ENCODE measurements at places on chromosomes 3 and 15. TPM values are rescaled to one million over a fixed set of nuclear protein-coding genes. Genes with fewer than 3 reads are reported as not detected.

GRCh38 chr3:168051070-168051469 is 44.7 kb downstream of the GOLIM4 start:
- H3K4me3 ChIP-seq, result no peak overlapping the region
- no peak for DNase-seq
- H3K27ac ChIP-seq, result no peak overlapping the region
- no peaks in the 10 kb centered on the region for H3K27me3 ChIP-seq
- H3K36me3 ChIP-seq, result no peaks in the 10 kb centered on the region

DNA sequence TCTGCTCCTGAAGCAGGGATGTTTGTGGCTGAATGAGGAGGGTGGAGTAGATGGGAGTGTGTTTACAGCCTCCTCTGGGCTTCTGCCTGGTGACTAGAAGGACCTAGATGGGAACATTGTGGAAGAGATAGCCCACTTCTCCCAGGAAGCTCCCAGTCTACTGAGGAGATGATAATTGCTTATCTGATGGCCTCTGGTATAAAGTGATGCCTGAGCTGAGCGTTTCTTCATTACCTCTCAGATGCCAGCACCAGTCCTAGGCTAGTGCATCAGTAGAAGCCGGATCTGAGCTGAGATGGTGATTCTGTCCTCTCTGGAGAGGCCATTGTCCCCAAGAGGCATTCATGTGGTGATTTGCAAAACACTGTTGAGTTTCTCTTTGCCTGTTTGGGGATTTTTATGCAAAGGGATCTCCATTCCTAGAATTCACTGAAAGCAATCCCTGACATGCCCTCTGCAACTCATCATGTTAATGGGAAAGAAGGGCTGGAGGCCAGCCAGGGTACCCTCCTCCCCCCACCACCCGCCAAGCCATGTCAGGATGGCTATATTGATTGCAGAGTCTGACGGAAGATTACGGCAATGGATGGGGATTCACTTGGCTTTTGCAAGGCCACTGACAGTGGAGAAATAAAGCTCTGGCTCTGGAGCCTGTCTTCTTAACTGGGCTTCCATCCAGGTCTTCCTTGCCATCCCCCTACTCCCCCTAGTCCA is 166.4 kb upstream of the ROPN1 start:
- H3K27ac ChIP-seq, result no peak overlapping the region
- no peaks in the 10 kb centered on the region for H3K27me3 ChIP-seq
- no peaks in the 10 kb centered on the region for H3K36me3 ChIP-seq
- DNase-seq, result no peak

GRCh38 chr3:150384296-150385212 is 23.5 kb upstream of the TSC22D2 start:
- DNase-seq, result no peak
- no peaks in the 10 kb centered on the region for H3K27me3 ChIP-seq
- no peaks in the 10 kb centered on the region for H3K36me3 ChIP-seq
- no peak overlapping the region for H3K4me3 ChIP-seq
- no peak overlapping the region for H3K27ac ChIP-seq

- no peak overlapping the region for H3K4me3 ChIP-seq
- H3K36me3 ChIP-seq, result peaks cover 16% of the 10 kb centered on the region
- H3K4me1 ChIP-seq, result peaks cover 26% of the 10 kb centered on the region
- H3K27ac ChIP-seq, result no peak overlapping the region
- DNase-seq, result no peak
- H3K27me3 ChIP-seq, result peaks cover 21% of the 10 kb centered on the region
These were observed 4.8 kb upstream of the CCDC174 start for GRCh38 chr3:14646589-14647413.

- peak; percentile 29 for DNase-seq
- H3K27me3 ChIP-seq, result no peaks in the 10 kb centered on the region
- H3K4me1 ChIP-seq, result peaks cover 12% of the 10 kb centered on the region
- peak overlapping the region; percentile 13 for H3K27ac ChIP-seq
These were observed 215.8 kb downstream of the KCNH8 start for GRCh38 chr3:19364148-19364547.

GRCh38 chr15:68576235-68576892 is 2.4 kb upstream of the CORO2B start:
- H3K4me1 ChIP-seq, result peaks cover 14% of the 10 kb centered on the region
- peaks cover 15% of the 10 kb centered on the region for H3K36me3 ChIP-seq
- H3K27ac ChIP-seq, result peak overlapping the region; percentile 28
- H3K4me3 ChIP-seq, result no peak overlapping the region
- DNase-seq, result no peak

DNA sequence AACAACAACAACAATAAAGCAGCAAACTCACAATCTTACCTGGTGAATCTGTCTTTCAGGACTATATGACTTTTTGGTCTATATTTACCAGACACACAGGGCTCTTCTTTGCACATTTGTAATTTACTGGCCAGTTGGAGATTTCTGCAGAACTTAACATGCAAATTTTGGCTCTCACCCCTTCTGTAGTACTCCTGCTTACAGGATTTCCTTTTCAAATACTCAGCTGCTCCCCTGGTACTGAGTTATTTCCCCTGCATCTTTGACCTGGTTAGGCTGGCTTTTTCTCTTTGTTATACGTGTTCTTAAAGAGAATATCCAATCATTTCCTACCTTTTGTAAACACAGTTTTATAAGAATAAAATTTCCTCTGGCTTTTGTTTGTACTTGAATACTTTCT is 228.0 kb downstream of the MBNL1 start:
- no peaks in the 10 kb centered on the region for H3K36me3 ChIP-seq
- no peak overlapping the region for H3K4me3 ChIP-seq
- no peak for DNase-seq
- H3K27ac ChIP-seq, result no peak overlapping the region
- no peaks in the 10 kb centered on the region for H3K4me1 ChIP-seq

- H3K36me3 ChIP-seq, result no peaks in the 10 kb centered on the region
- H3K4me1 ChIP-seq, result no peaks in the 10 kb centered on the region
- H3K4me3 ChIP-seq, result no peak overlapping the region
- no peaks in the 10 kb centered on the region for H3K27me3 ChIP-seq
These were observed 206.8 kb upstream of the STRIT1 start for GRCh38 chr3:155500194-155500818.

GRCh38 chr3:178623666-178624255 is 87.5 kb downstream of the KCNMB2 start:
- H3K4me1 ChIP-seq, result no peaks in the 10 kb centered on the region
- no peak overlapping the region for H3K4me3 ChIP-seq
- H3K36me3 ChIP-seq, result no peaks in the 10 kb centered on the region
- H3K27ac ChIP-seq, result no peak overlapping the region

- no peak for DNase-seq
- H3K36me3 ChIP-seq, result peaks cover 5% of the 10 kb centered on the region
- peaks cover 18% of the 10 kb centered on the region for H3K4me1 ChIP-seq
- no peak overlapping the region for H3K4me3 ChIP-seq
- no peak overlapping the region for H3K27ac ChIP-seq
- H3K27me3 ChIP-seq, result no peaks in the 10 kb centered on the region
These were observed 381.8 kb upstream of the THBS1 start for GRCh38 chr15:39199076-39199475.

DNA sequence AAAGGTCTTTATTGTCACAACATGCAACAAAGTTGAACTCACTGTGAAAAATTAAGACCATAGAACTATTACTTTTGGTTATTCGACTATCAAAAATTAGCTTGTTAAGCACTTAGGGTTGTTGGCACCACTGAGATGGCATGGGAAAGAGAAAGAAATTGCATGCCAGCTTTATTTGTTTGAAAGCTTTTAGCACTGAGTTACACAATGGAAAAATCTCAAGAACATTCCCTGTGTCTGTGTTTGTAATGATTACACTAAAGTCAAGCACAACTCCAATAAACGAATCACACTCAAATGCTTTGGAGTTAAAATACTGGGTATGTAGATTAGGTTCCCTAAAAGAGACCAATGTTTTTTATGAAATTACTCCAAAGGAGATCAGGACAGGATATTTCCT is 158.6 kb upstream of the COL8A1 start:
- no peaks in the 10 kb centered on the region for H3K27me3 ChIP-seq
- no peak overlapping the region for H3K4me3 ChIP-seq

GRCh38 chr3:48505146-48505545 is 1.2 kb upstream of the SHISA5 start:
- peaks cover 16% of the 10 kb centered on the region for H3K36me3 ChIP-seq
- no peaks in the 10 kb centered on the region for H3K4me1 ChIP-seq
- H3K4me3 ChIP-seq, result peak overlapping the region; percentile 68
- H3K27ac ChIP-seq, result no peak overlapping the region

HSPBAP1 gene
- 8.9 TPM for total RNA-seq

CHCHD4 gene
- total RNA-seq, result 14.3 TPM

CCDC39 gene
- not detected for total RNA-seq

ROPN1 gene
- not detected for total RNA-seq

ANKRD34C gene
- total RNA-seq, result not detected

Measured in Calu3 (cell line).